ENCODE measurements at places on chromosomes 7 and 10.

DNA sequence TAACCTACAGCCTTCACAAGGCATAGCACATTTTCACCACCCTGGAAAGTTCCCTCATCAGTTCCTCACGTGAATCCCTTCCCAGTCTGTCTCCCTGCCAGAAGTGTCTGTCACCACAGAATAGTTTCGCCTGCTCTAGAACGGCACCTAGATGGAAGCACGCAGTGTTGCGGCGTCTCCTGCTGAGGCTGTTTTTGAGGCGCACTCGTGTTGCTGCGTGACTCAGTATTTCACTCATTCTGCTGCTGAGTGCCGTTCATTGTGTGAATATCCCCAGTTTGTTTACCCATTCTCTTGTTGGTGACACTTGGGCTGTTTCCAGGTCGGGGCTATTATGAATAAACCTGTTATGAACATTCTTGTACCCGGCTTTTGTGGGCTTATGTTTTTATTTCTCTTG, 12.8 kb downstream of the NOS3 start:
- DNase-seq, result no peak

GRCh38 chr7:105399043-105399725, 10.5 kb upstream of the SRPK2 start:
- no peak for DNase-seq

- DNase-seq, result no peak
Observed at GRCh38 chr10:5662708-5663579, 3.5 kb downstream of the ASB13 start.

- no peak for DNase-seq
Observed at GRCh38 chr7:151273651-151274390, 25.3 kb upstream of the SMARCD3 start.

GRCh38 chr10:62726142-62726541, 78.4 kb upstream of the ADO start:
- no peak for DNase-seq

DNA sequence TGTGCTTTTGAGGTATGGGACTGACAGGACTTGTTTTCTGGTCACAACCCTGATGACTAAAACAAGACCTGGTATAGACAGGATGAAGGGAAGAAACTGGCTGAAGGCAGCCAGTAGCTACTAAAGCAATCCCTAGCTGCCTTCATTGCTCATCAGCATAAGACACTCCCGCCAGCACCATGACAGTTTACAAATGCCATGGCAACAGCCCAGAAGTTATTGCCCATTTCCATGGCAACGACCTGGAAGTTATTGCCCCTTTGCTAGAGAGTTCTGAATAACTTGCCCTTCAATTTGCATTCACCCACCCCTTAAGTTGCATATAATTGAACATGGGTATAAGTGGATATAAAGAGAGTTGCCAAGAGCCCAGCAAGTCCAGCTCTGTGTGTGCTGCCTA, 169.6 kb upstream of the FAM171A1 start:
- DNase-seq, result no peak
